CD4-positive, alpha-beta T cell treated with Interleukin-2 at 100 ng/mL for 4 hours (primary cell): ENCODE measurements at places on chromosomes 12 and 14.
A peak's percentile ranks its signal among the peaks of the same experiment; 100 is the strongest.

GRCh38 chr12:79527473-79527872 lies 163.3 kb downstream of the PAWR start:
- DNase-seq = no peak

DNA sequence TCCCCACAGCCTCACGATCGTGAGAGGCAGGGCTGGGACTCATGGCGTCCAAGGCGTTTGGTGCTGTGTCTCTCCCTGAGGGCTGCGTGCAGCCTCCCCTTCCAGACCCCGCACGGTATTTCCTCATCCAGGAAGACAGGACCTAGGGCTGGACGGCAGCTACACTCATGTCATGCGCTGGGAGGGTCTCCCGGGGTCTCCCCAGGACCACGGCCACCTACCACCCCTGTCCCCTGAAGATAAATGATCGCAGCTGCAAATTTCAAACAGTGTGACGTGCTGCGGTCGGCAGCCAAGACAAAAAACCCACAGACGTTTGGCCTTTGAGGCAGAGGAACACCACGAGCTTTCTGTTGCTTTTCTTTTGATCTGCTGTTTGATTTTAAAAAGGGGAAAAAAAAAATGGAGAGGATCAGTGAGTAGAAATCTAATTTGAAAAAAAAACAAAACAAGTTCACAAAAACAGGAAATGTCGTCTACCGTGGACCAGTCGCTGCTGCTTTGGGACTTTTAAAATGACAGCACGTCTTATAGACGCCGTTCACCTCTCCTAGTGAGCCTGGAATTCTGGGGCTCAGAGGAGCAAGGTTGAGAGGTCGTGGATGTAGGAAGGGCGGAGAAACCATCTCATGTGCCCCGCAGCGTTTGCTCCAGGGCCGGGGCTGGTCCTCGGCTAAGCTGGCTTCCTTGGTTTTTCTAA lies 237.6 kb downstream of the SLC41A2 start:
- DNase-seq = peak; percentile 71

DNA sequence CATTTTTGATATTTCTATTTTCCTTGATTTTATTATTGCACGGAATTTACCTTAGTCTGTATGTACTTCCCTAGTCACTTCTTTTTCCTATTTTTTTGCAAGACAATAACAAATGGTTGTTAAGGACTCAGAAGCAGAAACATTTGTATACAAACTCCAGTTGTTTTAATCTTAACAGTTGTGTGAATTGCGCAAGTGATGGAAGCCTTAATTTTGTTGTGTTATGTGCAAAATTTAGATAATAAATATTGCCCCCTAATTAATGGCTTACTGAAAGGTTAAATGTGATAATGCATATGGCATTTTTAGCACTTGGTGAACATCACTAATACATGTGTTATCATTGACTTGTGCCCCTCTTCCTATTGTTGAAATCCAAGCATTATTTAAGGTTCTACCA lies 82.0 kb downstream of the MGAT4C start:
- DNase-seq = no peak

DNA sequence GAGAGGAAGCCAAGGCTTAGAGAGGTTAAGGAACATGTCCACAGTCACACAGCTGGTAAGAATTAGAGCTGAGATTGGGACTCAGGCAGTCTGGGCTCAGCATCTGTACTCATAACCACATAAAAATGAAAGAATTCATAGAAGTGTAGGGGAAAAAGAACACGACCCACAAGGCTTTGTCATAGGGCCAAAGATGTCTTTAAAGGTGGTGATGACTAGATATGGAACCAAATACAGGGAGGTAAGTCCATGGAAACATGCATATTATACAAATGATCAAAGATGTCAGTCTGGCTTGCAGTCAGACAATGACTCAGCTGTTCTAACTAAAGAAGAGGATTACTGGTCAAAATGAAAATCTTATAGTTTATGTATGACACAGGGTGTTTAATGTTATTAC lies 7.2 kb upstream of the SSPN start:
- DNase-seq = no peak

GRCh38 chr12:128155571-128155970 lies 111.4 kb upstream of the TMEM132C start:
- no peak for DNase-seq

- no peak for DNase-seq
Observed at GRCh38 chr12:124764870-124765580, 98.6 kb downstream of the SCARB1 start.

GRCh38 chr12:52879394-52880351 lies 25.2 kb downstream of the KRT8 start:
- peak; percentile 66 for DNase-seq

GRCh38 chr12:90199006-90199405 lies 490.4 kb upstream of the ATP2B1 start:
- DNase-seq = no peak

GRCh38 chr12:62248873-62249272 lies 11.3 kb upstream of the USP15 start:
- no peak for DNase-seq

- DNase-seq = no peak
Observed at GRCh38 chr12:65965358-65965757, 141.1 kb downstream of the HMGA2 start.

DNA sequence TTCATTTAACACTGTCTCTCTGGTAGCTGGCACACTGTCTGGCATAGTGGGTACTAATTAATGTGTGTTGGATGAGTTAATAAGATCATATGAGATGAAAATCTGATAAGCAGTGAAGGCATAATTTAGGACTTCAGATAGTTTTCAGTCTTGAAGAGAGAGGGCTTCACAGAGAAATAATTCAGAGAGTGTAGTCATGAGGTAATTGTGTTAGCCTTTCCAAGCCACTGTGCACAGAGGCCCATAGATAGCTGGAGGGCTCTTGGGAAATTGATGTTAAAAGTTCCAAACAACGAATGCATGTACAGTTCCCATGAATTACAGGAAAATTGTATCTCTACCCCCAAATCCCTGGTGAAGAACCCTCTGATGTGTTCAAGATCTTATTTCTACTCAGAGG lies 133.8 kb upstream of the HMGA2 start:
- no peak for DNase-seq

GRCh38 chr12:125244338-125244737 lies 179.1 kb downstream of the AACS start:
- DNase-seq = no peak

DNA sequence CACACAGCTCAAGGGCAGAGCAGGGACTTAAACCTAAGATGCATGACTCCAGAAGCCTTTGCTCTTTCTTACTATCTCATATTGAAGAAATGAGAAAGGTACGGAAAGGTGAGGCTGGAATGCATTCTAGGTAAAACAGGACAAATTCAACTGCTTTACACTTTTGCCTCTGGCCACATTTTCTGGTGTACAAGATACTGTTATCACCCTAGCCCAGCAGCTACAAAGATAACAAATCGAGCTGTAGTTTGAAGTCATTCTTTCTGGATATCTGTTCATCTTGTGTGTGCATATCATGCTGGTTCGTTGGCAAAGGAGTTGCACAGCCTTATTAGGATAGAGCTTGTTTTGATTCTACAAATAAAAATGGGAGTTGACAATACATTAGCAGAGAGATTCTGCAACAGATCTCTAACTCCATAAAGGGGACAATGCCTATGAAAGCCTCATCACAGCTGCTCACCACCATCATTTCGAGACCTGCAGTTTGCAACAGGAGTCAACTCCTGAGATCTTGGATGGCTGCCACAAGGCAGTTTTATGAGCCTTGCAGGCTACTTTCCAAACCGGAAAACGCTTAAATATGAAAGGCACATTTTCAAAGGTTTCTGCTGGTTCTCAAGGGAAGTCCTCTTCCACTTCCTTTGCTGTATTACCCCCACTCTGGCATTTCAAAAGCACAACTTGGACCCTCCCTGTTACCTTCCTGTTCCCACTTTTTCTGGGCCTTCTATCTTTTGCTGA lies 64.9 kb downstream of the STXBP6 start:
- DNase-seq = no peak
